ENCODE measurements at places on chromosomes 12 and 14. TPM values are rescaled to one million over a fixed set of nuclear protein-coding genes. Genes with fewer than 3 reads are reported as not detected.

GRCh38 chr14:73762375-73762822, 48.2 kb upstream of the PNMA1 start:
- H3K4me1 ChIP-seq, result peaks cover 78% of the 10 kb centered on the region
- no peak for DNase-seq
- H3K36me3 ChIP-seq, result no peaks in the 10 kb centered on the region

DNA sequence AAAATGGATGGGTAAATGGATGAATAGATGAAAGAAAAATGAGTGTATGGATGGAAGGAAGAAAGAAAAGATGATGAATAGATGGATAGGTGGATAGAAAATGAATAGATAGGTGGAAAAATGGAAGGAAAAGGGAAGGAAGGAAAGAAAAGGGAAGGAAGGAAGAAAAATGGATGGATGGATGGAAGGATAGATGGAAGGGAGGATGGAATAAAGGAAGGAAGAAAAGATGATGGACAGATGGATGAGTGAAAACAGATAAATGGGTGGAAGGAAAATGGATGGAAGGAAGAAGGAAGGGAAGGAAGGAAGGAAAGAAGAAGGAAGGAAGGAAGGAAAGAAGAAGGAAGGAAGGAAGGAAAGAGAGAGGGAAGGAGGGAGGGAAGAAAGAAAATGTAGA, 107.4 kb downstream of the DICER1 start:
- no peaks in the 10 kb centered on the region for H3K36me3 ChIP-seq
- no peak overlapping the region for H3K27ac ChIP-seq
- H3K4me1 ChIP-seq, result no peaks in the 10 kb centered on the region
- no peak for DNase-seq
- H3K4me3 ChIP-seq, result no peak overlapping the region
- H3K27me3 ChIP-seq, result no peaks in the 10 kb centered on the region

- DNase-seq, result no peak
- H3K27me3 ChIP-seq, result no peaks in the 10 kb centered on the region
- no peaks in the 10 kb centered on the region for H3K4me1 ChIP-seq
- no peak overlapping the region for H3K27ac ChIP-seq
- no peaks in the 10 kb centered on the region for H3K36me3 ChIP-seq
Measured at GRCh38 chr12:5442251-5443006, 10.5 kb downstream of the NTF3 start.

- no peak overlapping the region for H3K4me3 ChIP-seq
- no peak for DNase-seq
- H3K27me3 ChIP-seq, result no peaks in the 10 kb centered on the region
- H3K4me1 ChIP-seq, result no peaks in the 10 kb centered on the region
- H3K36me3 ChIP-seq, result no peaks in the 10 kb centered on the region
Measured at GRCh38 chr12:102321305-102322082, 123.9 kb upstream of the PMCH start.

- H3K4me3 ChIP-seq, result no peak overlapping the region
- no peak for DNase-seq
- H3K4me1 ChIP-seq, result peaks cover 12% of the 10 kb centered on the region
- H3K36me3 ChIP-seq, result peaks cover 37% of the 10 kb centered on the region
Measured at GRCh38 chr12:53518381-53518780, 11.1 kb upstream of the NPFF start.

DNA sequence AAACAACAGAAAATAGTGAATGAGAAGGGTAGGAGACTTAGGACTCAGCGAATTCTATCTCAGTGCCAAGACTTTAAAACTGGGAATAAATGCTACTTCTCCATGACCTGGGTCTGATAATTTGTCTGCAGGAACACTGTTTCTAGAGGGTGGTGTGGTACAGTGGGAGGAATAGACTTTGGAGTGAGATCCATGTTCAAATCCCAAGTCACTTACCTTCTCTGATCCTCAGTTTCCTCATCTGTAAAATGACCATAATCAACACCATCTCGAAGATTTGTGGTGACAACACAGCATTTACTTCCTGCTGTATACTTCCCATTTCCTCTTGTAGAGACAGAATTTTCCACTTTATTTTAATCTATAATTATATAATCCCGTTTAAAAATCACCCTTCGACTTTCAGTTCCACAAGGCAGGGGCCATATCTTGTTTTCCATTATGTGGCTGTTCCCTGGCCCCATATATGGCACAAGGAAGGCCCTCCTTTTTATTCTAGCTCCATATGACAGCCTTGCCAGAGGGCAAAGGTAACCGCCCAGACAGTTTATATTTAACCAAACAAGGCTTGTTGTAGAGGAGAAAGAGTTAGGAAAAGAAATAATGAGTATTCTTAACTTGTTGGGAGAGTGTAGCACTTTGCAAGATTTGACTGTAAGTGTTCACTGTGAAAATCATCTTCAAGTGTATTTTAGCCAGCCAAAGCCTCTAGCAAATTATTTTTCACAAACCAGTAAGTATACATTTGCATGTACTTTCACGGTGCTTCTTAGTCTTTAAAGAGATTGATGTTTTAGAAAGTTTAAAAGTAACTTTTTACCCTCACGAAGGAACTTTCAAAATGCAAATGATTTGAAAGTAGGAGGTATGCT, 243.1 kb downstream of the AKAP6 start:
- peaks cover 1% of the 10 kb centered on the region for H3K4me1 ChIP-seq
- H3K36me3 ChIP-seq, result no peaks in the 10 kb centered on the region
- no peak overlapping the region for H3K4me3 ChIP-seq

- DNase-seq, result peak; percentile 68
- peaks cover 26% of the 10 kb centered on the region for H3K27me3 ChIP-seq
- peak overlapping the region; percentile 21 for H3K4me3 ChIP-seq
- H3K36me3 ChIP-seq, result no peaks in the 10 kb centered on the region
- no peak overlapping the region for H3K27ac ChIP-seq
- peaks cover 46% of the 10 kb centered on the region for H3K4me1 ChIP-seq
Measured at GRCh38 chr12:49347311-49348193, 864 bp downstream of the DNAJC22 start.

- no peak overlapping the region for H3K4me3 ChIP-seq
- H3K27me3 ChIP-seq, result no peaks in the 10 kb centered on the region
- DNase-seq, result no peak
Measured at GRCh38 chr12:59911516-59911915, 315.7 kb downstream of the SLC16A7 start.

DNA sequence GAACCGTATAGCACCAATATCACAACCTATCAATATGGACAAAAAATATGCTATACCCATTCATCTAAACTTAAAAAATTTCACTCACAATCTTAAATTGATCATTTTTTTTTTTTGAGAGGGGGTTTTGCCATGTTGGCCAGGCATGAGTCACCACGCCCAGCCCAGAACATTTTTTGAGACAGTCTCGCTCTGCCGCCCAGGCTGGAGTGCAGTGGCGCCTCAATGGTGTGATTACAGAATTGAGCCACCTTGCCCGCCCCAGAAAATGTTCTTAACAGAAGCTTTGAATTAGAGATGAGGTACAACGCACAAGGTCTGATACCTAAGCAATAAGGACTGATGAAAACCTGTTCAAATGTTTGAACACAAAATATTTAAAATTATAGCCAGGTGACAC, 15.8 kb upstream of the ATP5F1B start:
- no peak overlapping the region for H3K27ac ChIP-seq
- no peaks in the 10 kb centered on the region for H3K4me1 ChIP-seq

- H3K4me1 ChIP-seq, result peaks cover 23% of the 10 kb centered on the region
- H3K4me3 ChIP-seq, result no peak overlapping the region
- H3K27ac ChIP-seq, result no peak overlapping the region
- H3K36me3 ChIP-seq, result peaks cover 68% of the 10 kb centered on the region
Measured at GRCh38 chr12:120220838-120221575, 20.1 kb upstream of the RPLP0 start.

DNA sequence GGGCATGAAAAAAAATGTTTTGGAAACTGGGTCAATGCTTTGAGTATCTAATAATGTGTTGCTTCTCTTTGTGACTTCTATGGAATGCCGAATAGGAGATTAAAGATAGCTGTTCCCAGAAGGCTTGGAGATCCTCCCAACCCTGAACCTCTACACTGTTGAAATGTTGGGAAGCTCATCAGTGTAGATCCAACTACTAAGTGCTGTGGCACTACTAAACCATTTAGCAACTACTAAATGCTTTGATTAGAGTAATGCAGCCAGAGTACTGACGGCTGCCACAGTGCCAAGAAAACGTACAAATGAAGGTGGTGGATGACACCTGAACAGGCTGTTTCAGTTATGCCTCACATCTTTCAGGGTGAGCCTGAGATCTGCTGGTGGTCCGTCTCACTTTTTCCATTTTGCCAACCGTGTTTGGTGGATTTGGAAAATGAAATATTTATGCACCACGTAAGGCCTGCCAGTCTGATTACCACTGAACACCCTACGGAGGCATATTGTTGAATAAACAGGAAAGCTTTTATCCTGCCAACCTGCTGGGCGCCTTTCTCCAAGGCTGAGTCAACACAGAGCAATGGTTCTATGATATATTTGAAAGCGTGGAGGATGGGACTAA, 938.0 kb upstream of the FLRT2 start:
- DNase-seq, result no peak
- no peaks in the 10 kb centered on the region for H3K27me3 ChIP-seq
- no peaks in the 10 kb centered on the region for H3K4me1 ChIP-seq
- H3K36me3 ChIP-seq, result no peaks in the 10 kb centered on the region

DNA sequence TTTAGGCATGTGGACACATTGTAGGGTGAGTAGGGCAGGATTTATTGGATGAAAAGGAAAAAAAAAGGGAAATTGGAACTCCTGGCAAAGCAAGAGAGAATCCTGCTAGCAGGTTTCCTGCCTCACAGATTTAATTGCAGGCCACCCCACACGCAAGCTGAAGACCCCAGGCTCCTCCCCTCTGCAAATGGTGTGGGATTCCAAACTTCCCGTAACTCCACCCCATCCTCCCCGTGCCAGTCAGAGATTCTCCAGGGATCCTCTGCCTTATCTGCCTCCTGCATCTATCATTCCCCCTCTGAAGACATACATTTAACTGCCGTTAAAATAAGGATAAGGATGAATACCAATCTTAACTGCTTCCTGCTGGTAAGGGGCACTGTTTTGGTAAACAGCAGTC, 249.8 kb upstream of the GARIN2 start:
- no peaks in the 10 kb centered on the region for H3K4me1 ChIP-seq
- H3K27ac ChIP-seq, result no peak overlapping the region
- DNase-seq, result no peak
- H3K4me3 ChIP-seq, result no peak overlapping the region
- no peaks in the 10 kb centered on the region for H3K36me3 ChIP-seq

GRCh38 chr12:39372204-39372925, 70.6 kb downstream of the KIF21A start:
- H3K4me3 ChIP-seq, result no peak overlapping the region
- H3K4me1 ChIP-seq, result no peaks in the 10 kb centered on the region
- H3K27me3 ChIP-seq, result no peaks in the 10 kb centered on the region
- no peak for DNase-seq
- H3K27ac ChIP-seq, result no peak overlapping the region
- no peaks in the 10 kb centered on the region for H3K36me3 ChIP-seq

- no peak for DNase-seq
- no peak overlapping the region for H3K4me3 ChIP-seq
- no peak overlapping the region for H3K27ac ChIP-seq
- H3K27me3 ChIP-seq, result no peaks in the 10 kb centered on the region
- no peaks in the 10 kb centered on the region for H3K36me3 ChIP-seq
Measured at GRCh38 chr12:51222461-51222860, 4.6 kb upstream of the POU6F1 start.

GRCh38 chr12:76242813-76243550, 105.2 kb downstream of the BBS10 start:
- H3K27ac ChIP-seq, result no peak overlapping the region
- no peak for DNase-seq
- no peaks in the 10 kb centered on the region for H3K4me1 ChIP-seq
- no peak overlapping the region for H3K4me3 ChIP-seq

GRCh38 chr14:53952533-53952932, 4.1 kb downstream of the BMP4 start:
- H3K4me1 ChIP-seq, result peaks cover 4% of the 10 kb centered on the region
- peak overlapping the region; percentile 64 for H3K4me3 ChIP-seq
- no peak for DNase-seq
- H3K36me3 ChIP-seq, result no peaks in the 10 kb centered on the region
- H3K27me3 ChIP-seq, result no peaks in the 10 kb centered on the region

DNA sequence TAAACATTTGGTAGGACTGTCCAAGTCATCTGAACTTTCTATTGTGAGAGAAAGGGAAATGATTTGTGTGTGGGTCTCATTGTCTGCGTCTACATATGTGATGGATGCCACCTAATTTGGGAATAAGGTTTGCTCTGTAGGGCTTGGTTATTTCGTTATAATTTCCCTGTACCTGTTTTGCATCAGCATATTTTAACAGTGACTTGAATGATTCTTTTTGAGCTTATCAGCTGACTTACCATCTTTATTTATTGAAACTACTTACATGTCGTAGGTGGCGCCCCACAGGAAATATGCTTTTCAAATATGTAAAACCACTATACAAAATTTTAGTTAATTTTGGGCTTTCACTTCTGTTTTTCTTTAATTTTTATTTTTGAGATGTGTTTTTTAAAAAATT, 56.5 kb upstream of the BCAT1 start:
- H3K27me3 ChIP-seq, result no peaks in the 10 kb centered on the region
- no peak overlapping the region for H3K27ac ChIP-seq
- no peak overlapping the region for H3K4me3 ChIP-seq
- DNase-seq, result no peak
- no peaks in the 10 kb centered on the region for H3K4me1 ChIP-seq

GRCh38 chr14:102708494-102708893, 68.8 kb upstream of the TRAF3 start:
- H3K36me3 ChIP-seq, result no peaks in the 10 kb centered on the region
- DNase-seq, result no peak
- no peak overlapping the region for H3K27ac ChIP-seq
- H3K27me3 ChIP-seq, result no peaks in the 10 kb centered on the region
- no peak overlapping the region for H3K4me3 ChIP-seq

DNA sequence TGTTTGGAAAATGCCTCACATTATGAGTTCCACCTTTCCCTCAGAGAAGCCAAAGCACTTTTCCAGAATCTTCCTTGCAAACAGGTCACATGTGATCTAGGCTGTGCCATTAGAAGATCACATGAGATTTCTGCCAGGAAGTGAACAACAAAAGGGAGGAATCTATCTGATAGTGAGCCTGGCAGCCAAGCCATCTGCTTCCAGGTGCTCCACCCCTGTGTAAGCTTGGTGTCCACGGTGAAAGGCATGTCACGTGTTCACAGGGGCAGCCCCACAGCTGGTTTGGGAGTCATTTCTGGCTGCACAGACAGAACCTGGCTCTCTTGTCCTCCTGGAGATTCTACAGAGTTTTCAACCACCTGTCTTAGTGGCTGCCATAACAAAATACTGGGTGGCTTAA, 3.5 kb upstream of the KSR2 start:
- no peak overlapping the region for H3K27ac ChIP-seq
- no peak overlapping the region for H3K4me3 ChIP-seq
- DNase-seq, result no peak
- peaks cover 15% of the 10 kb centered on the region for H3K27me3 ChIP-seq
- H3K36me3 ChIP-seq, result no peaks in the 10 kb centered on the region

Gene KRT74
- total RNA-seq, result not detected

Gene CGRRF1
- total RNA-seq, result 15.1 TPM

Gene GARIN6
- not detected for total RNA-seq

Gene WNT1
- not detected for total RNA-seq

Gene AGAP2
- 7.3 TPM for total RNA-seq

Gene SMIM41
- 25.1 TPM for total RNA-seq

Gene HOXC13
- total RNA-seq, result not detected

Gene SDR9C7
- total RNA-seq, result not detected

Gene LPAR5
- 3.0 TPM for total RNA-seq

Gene IGF1
- 5.0 TPM for total RNA-seq

Gene AMN
- 23.4 TPM for total RNA-seq
